ENCODE measurements at places on chromosomes 1 and 21. TPM values are rescaled to one million over a fixed set of nuclear protein-coding genes. Genes with fewer than 3 reads are reported as not detected.

TSSK3 gene
- 1.1 TPM for total RNA-seq

LAMB3 gene
- 6.1 TPM for total RNA-seq

GRIK1 gene
- not detected for total RNA-seq

ABL2 gene
- total RNA-seq: 121 TPM

NR0B2 gene
- not detected for total RNA-seq

CELA2A gene
- total RNA-seq: not detected

RSBN1 gene
- total RNA-seq: 12.9 TPM

ERICH3 gene
- not detected for total RNA-seq

NES gene
- total RNA-seq: 23.9 TPM

CALML6 gene
- under 0.01 TPM for total RNA-seq

TXLNA gene
- 82.9 TPM for total RNA-seq

DNAH14 gene
- total RNA-seq: 17.6 TPM

LMX1A gene
- total RNA-seq: under 0.01 TPM

LORICRIN gene
- not detected for total RNA-seq

MYCL gene
- 0.37 TPM for total RNA-seq

KLF17 gene
- total RNA-seq: 0.37 TPM

OR2T5 gene
- not detected for total RNA-seq
